ENCODE measurements at places on chromosomes 3 and 15.

DNA sequence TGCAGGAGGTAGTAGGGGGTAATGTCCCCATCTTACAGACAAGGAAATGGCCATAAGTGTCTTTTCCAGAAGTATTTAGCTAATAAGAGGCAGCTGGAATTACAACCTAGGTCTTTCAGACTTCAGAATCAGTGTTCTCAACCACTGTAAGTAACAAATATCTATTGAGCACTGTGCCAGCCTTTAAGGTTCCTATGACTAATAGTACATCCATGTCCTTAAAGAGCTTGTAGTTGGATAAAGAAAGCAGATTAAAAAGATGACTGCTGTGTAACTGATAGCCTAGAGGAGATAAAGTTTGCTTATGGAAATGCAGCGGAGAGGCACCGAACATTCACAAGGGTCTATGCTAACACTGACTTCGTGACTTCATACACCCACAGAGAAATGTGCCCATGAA, 136.0 kb downstream of the KCNMB2 start:
- no peak for DNase-seq

DNA sequence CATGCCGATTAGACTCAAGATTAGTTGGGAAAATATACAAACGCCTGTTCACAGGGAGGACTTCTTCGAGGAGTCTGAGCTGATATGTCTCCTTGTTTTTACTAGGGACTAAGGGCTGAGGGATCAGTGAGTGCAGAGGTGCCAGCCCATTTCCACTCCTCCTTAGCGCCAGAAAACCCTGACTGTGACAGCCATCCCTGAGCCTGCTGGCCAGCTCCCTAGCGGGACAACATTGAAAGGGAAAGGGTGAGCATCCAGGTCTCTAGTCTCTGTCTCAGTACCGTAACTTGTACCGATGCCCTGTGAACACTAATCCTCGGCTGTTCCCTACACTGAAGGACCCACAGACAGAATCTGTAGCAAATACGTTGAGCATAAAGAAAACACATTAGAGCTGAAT, 243.4 kb downstream of the WNT5A start:
- no peak for DNase-seq

GRCh38 chr15:79091204-79091867, 756 bp upstream of the RASGRF1 start:
- DNase-seq = peak; percentile 45

- DNase-seq = no peak
Observed at GRCh38 chr15:36970522-36970921, 129.8 kb downstream of the MEIS2 start.

- no peak for DNase-seq
Observed at GRCh38 chr3:190860521-190860920, 2.0 kb downstream of the GMNC start.

GRCh38 chr3:188417766-188418165, 263.8 kb downstream of the LPP start:
- DNase-seq = no peak

DNA sequence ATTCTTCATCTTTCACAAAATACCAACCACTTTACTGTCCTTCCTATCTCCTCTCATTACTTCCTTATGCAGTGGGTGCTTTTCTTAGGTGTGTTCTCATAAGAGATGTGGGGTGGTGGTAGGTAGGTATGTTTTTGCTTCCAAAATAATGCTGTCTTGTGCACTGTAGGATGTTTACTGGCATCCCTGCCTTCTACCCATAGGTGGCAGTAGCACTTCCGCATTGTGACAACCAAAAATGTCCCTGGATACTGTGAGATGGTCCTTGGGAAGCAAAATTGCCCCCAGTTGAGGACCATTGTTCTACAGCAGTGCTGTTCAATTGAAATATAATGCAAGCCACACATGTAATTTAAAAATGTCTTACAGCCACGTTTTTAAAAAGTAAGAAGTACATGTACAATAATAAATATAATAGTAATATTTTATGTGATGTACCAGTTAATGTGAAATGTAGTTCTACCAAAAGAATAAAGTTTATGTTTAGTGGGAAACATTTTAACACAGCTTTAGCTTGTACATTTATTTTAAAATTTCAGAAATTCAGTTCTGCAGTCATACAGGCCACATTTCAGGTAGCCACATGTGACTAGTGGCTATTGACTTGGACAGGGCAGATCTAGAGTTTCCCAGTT, 75.2 kb downstream of the NEO1 start:
- DNase-seq = peak; percentile 52

DNA sequence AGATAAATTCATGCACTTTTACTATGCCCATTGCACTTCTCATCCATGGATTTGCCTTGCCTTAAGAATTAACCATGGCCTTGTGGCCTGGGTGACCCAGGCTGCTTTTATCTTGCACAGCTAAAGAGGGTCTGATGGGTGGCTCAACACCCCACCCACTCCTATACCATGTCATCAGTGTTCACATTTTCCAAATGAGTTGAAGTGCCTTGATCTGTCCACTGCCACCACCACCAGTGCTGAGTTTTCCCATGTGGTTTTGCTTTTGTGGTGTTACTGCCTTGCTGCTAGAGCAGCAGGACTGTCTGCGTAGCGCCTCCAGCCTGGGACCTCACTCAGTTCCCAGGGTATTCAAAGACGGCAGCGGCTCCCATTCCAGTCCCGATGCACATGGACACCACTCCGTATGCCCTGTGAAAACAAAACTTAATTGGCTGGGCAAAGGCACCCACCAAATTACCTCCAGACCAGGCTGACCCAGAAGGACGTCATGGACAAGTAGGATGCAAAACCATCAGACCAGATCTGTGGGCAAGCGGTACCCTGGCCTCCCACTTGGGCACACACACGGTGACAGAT, 14.1 kb downstream of the ACAA1 start:
- DNase-seq = no peak

- peak; percentile 99 for DNase-seq
Observed at GRCh38 chr15:74781431-74782258, at the start of gene CSK. Gene CSK, plus strand, starts transcription at chr15:74782080. Its CDS starts 16,218 bp downstream, at chr15:74798298.

DNA sequence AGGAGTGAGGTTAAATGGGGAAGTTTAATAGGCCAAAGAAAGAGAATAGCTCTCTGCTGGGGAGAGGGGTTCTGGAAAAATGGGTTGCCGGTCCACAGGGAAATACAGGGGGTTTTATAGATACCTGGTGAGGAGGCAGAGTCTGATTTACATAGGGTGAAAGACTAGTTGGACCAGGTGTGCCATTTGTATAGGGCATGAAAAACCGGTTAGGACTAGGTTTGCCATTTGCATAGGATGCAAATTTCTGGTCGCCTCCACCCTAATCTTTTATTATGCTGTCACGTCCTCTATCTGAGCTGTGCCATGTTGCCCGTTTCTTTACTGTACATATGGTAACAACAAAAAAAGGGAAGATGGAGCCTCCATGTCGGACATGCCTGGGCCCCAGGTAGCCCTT, 960.1 kb downstream of the FHIT start:
- DNase-seq = no peak

- DNase-seq = no peak
Observed at GRCh38 chr3:69357196-69357595, 28.7 kb downstream of the FRMD4B start.

DNA sequence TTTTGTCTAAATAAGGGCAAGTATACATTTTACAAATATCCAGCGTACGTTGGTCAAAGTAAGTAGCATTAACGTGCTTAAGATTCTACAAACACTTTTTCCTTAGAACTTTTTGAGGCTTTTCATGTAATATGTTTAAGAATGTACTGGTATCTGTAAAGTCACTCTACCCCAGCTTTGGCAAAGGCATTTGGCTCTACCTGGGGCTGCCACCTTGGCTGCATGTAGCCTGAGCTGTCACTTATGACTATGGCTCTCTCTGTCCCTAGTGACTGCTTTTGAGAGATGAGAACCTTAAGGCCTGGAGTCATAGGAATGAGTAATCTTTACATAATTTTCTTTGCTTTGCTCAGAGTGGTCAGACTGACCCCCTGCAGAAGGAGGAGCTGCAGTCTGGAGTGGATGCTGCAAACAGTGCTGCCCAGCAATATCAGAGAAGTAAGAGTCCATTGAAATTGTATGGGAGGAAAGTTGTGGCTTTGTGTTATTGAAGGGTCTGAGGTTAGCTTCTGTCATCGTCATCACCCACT, 61.2 kb downstream of the IQGAP1 start:
- DNase-seq = no peak

DNA sequence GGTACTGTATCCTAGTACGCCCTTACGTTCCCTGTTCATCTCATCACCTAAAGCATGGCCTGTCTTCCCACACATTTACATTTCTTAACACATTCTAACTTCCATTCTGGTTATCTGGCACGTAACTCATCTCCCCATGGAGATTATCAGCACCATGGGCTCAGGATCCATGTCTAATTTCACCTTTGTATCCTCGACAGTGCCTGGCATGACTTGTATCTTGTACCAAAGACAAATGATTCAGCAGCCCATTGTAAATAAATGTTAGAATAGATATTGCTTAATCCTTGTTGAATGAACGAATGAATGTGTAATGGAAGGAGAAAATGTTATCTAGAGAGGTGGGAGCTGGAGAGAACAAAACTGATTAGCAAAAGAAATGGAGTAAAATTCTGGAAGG, 69.7 kb upstream of the TPM1 start:
- no peak for DNase-seq

- DNase-seq = no peak
Observed at GRCh38 chr3:102034639-102035451, 185.5 kb downstream of the NFKBIZ start.

DNA sequence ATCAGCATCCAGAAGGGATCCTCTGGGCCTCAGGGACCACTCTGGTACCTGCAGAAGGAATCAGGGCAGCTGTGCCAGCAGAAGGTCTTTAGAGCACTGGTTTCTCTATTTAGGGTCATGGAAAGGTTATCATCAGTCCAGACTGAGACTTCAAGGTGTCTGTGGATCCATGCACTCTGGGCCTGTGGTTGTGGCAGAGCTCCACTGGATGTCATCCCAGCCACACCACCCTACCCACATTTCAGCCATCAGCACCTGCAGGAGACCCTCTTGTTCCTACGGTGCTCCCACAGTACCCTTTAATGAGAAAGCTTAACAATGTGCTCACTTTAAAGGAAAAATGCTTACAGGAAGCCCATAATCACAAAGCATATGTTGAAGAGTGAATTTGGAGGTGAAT, 603.4 kb upstream of the CCDC54 start:
- no peak for DNase-seq

DNA sequence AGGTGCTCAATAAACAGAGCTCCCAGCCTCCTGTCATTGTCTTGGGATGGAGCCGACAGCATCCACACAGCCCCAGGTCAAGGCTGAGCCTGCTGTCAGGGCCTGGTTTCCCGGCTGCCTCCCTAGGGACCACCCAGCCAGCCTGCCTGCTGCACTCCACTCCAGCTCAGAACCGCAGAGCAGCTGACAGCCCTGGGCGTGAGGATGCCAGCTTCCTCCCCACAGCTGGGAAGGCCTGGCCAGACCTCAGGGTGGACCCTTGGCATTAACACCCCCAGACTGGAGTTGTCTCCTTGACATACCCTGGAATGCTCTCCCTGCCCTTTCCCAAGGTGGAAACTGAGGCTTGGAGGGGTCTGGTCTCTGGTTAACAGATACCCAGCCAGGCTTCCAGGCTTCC, 112.0 kb downstream of the WNT7A start:
- DNase-seq = no peak

GRCh38 chr3:48248095-48248850, 7.4 kb downstream of the ZNF589 start:
- DNase-seq = peak; percentile 70

- DNase-seq = peak; percentile 39
Observed at GRCh38 chr3:30779686-30780287, 114.7 kb downstream of the GADL1 start.

- no peak for DNase-seq
Observed at GRCh38 chr3:142705198-142705597, 18.6 kb upstream of the TRPC1 start.

DNA sequence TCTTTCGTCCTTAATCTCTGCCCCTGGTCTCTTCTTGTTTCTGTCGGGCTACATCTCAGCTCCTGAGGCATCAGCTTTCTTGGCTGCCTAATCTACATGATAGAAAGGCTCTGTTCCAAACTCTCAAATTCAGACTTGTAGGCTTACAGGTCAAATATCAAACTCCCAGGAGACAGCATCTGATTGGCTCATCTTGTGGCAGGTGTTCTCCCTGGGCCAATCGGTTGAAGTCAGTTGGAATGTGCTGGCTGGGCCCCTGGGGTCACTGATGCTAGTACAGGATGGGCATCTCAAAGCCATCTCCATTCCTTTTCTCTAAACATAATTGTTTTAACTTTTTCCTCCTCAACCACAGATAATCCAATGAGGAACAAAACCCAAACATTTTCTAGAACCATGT, 198.7 kb downstream of the CNTN3 start:
- DNase-seq = no peak

DNA sequence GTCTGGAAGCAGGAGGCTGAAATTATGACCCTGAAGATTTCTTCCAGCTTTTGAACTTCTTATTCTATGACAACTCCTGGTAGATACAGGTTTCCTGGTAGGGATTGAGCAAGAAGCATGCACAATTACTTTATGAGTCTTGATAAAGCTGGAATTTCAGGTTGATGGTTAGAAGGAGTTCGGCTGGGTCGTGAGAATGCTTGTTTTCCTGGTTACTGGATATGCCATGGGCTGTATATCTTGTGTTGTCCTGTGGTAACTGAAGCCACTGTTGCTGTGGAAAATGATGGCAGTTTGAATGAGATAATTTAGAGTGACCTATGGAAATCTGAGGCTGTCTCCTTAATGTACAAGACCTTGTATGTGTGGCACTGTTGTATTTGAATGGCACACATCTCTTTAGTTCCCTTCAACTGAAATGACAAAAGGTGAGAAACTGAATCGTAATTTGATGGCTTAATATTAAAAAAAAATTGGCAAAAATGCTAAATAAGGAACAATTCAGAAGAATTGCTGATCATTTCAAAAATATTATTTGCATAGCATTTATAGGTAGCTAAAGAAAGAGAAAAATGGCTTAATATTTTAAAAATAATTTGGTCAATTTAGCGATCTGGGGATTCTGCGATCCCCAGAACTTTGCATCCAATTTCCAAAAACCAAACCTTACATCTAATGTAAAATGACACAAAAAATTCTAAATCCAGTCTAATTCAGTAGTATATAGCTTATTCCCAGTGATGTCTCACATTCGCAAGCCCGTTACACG, 1.1 kb upstream of the UBE2E1 start:
- DNase-seq = no peak

DNA sequence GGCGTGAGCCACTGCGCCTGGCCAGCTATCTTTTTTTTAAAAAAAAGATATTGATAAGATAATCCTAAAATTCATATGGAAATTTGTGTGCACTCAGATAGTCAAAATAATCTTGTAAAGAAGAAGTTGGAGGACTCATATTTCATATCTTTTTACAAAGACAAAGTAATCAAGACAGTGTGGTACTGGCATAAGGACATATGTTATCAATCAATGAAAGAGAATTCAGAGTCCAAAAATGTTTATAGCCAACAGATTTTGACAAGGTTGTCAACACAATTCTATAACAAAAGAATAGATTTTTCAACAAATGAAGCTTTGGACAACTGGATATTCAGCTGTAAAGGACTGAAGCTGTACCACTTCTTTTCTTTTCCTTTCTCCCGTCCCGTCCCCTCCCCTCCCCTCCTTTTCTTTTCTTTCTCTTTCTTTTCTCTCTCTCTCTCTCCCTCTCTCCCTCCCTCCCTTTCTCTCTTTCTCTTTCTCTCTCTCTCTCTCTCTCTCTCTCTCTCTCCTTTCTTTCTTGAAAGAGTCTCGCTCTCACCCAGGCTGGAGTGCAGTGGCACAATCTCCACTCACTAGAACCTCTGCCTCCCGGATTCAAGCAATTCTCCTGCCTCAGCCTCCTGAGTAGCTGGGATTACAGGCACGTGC, 126.8 kb downstream of the GSK3B start:
- no peak for DNase-seq

GRCh38 chr3:25171118-25171807, 256.8 kb upstream of the RARB start:
- DNase-seq = no peak

Measured in AG20443 (cell line).